ENCODE measurements at places on chromosomes 11 and 22.
A peak's percentile ranks its signal among the peaks of the same experiment; 100 is the strongest.

DNA sequence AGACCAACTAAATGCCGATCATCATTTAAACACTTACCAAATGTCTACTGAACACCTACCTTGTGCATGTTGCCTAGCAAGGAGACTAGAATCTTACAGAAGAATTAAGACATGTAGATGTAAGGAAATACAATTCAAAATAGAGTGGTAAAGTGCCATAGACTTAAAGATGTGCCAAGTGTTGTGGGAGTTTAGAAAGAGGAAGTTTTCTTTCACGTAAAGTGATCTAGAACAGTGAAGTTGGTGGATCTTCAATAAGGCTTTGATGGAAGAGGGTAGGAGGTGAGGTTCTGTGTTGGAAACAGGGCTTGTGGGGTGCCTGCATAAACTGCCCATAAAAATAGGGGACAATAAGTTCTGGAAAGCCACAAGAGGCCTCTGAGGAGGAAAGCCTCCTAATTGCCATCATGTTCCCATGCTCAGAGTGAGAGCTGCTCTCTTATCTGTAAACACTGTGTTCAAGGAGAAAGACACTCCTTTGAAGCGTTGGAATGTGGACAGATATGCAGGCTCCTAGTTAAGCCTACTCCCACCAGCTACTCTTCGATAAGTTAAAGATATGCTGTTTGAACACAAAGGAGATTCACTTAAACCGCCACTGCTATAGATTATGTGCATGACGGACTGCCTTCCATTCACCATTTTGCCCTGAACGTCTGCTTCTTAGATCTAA, 66.7 kb downstream of the HSD17B12 start:
- no peak for DNase-seq

GRCh38 chr22:47335460-47335859, 573.0 kb downstream of the TBC1D22A start:
- DNase-seq: no peak

GRCh38 chr11:35330156-35330889, 89.0 kb downstream of the SLC1A2 start:
- no peak for DNase-seq

GRCh38 chr11:72848846-72849466, 34.7 kb downstream of the ATG16L2 start:
- no peak for DNase-seq

- peak; percentile 3 for DNase-seq
Measured at GRCh38 chr11:65429068-65429681, 6.6 kb downstream of the NEAT1 start.

DNA sequence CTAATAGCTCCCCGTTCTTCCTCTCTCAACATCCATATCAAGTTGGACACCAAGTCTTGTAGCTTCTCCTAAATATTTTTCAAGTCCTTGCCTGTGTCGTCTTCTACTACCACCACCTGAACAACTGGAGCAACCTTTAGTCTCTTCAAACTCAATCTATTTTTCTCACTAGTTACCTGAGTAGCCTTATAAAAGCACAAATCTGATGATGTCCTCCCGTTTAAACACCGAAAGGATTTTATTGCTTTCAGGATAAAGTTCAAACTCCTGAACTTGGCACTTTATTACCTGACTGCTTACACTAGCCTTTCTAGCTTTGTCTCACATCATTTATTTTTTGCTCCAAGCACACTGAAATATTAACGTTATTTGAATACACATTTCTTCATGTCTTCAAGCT, 1.3 kb upstream of the PAK1 start:
- DNase-seq: no peak

GRCh38 chr11:33881651-33882503, 10.0 kb downstream of the LMO2 start:
- no peak for DNase-seq

DNA sequence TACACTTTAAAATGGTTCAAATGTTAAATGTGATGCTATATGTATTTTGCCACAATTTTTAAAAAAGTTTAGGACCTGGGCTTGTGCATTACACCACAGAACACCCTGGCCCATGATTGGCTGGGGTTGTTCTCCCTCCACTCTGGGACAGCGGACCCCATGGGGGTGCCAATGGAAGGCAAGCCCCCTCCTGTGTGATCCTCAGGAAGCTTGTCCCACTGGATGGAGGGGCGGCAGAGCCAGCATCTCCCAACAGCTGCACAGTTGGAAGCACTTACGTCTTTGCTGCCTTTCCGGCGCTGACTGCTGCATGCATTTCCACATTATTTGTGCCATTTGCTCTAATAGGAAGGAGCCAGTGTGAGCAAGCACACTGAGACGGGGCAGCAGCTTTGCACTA, 196.5 kb downstream of the SHANK2 start:
- peak; percentile 35 for DNase-seq

DNA sequence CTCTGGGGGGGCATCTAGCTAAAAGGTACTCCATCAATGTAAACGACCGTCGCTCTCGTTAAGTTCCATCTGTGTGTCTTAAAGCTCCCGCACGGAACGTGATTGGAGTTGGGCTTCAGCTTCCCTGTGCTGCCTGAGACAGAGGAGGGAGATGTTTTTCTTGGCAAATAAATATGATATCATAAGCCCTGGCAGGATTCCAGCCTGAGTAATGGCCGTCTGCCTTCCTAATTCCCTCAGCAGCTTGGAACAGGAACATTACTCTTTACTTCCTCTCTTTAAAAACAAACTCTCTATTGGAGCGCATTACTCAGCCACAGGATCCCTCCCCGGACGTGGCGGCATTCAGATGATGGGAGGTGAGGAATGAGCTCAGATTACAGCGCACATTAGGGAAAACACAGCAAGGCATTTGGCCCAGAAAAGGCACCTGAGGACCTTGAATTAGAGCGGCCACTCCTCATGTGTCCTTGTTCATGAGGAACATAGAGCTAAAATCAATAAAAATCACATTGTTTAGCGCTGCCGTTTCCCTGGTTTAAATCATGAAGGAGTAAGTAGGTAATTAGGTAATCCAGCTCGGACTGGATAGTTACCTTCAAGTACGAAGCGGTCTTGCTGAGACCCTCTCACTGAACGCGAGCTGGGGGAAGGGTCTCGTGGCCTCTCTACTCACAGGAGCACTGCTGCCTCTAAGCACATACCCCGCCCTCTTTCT, 230.4 kb downstream of the ST3GAL4 start:
- DNase-seq: no peak

DNA sequence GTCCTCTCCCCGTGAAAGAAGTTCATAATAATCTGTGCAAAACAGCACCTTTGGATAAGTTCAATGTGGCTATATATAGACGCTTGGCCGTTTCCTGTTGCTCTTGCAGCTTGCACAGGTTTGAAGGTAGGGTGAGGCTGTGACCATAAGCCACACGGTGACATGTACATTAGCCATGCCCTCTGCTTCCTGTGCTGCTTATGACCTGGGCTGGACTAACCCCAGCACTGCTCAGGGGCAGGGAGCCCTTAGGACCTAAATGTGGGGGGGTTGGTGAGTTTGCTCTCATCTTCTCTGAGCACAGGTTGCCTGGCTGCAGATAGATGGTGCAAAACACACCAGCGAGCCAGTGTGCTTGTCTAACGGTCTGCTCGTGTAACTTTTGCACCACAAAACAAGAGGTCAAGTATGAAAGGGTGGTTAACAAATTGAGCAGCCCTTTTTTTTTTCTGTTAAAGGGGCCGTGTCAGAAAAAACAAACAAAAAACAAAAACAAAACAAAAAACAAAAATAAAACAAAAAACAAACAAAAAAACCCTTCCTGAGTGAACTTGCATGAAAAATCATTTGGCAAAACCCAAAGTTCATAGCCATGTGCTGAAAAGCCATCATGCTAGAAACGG, 37.3 kb downstream of the FLI1 start:
- no peak for DNase-seq

DNA sequence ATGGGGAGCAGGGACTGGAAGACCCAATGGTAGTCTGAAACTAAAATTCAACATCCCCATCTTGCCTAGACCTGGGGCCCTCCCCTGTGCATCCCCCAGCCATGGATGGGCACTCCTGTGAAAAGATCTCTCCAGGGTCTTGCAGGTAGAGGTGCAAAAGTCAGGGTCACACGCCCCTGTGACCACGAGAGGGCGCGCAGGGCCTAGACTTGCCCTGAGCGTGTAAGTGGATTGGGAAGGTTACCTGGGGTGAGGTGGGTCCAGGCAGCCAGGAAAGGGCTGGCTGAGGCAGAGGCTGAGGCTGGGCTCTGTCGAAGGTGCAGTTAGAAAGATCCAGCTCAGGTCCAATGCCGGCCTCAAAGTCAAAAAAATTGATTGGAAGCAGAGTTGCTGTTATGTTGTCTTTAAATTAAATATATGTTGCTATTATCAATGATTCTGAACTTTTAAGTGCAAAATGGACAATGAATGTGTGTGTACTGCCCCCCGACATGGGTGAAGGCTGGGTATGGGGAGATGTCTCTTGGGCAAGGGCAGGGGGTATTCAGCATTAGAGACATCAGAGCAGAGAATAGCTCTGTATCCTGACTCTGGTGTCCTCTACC, 4.8 kb upstream of the POU2F3 start:
- DNase-seq: no peak

DNA sequence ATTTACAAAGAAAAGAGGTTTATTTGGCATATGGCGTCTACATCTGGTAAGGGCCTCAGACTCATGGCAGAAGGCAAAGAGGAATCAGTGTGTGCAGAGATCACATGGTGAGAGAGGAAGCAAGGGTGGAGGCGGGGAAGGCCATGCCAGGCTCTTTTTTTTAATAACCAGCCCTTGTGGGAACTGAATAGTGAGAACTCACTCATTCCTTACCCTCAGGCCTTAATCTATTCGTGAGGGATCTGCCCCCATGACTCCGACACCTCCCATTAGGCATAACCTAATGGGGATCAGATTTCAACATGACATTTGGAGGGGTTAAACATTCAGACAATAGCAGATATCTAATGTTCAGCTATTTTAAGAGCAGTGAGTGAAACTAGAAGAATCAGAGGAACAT, 55.7 kb downstream of the ATM start:
- no peak for DNase-seq

DNA sequence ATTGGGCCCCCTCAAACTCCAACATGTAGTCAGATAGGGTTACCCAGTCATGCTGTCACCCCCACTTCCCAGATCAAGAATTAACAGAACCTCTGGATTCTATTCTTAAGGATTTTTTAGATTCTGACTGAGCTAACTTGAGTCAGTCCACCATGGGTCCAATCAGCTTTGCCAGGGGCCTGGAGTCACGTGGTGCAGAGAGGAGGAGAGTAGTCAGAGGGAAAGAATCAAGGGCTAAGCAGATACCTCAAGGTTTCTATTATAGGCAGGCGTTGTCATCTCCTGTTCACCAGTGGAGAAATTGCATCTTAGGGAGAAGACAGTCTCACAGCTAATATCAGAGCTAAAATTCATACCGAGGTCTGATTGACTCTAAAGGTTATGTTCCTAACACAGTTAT, 28.2 kb downstream of the FZD4 start:
- no peak for DNase-seq

DNA sequence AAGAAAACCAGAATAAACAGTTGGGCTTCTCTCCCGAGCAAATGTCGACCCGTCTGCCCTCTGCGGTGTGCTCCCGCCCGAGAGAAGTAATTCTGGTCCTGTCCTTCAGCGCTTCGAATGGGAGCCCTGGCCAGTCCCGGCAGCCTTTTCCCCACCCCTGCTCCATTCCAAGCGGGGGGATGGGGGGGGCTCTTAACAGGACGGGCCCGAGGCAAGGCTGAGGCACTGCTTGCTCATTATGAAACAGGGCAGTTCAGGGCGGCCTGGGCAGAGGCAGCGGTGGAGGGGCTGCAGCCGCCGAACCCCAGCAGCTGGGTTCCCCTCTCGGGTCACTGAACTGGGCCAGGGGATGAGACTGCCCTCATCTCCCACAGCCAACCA, 9.1 kb downstream of the BACE1-AS start:
- peak; percentile 50 for DNase-seq

- no peak for DNase-seq
Measured at GRCh38 chr22:23216461-23217170, 36.3 kb downstream of the BCR start.

GRCh38 chr11:97548280-97548679, 1158.5 kb downstream of the JRKL start:
- DNase-seq: no peak

DNA sequence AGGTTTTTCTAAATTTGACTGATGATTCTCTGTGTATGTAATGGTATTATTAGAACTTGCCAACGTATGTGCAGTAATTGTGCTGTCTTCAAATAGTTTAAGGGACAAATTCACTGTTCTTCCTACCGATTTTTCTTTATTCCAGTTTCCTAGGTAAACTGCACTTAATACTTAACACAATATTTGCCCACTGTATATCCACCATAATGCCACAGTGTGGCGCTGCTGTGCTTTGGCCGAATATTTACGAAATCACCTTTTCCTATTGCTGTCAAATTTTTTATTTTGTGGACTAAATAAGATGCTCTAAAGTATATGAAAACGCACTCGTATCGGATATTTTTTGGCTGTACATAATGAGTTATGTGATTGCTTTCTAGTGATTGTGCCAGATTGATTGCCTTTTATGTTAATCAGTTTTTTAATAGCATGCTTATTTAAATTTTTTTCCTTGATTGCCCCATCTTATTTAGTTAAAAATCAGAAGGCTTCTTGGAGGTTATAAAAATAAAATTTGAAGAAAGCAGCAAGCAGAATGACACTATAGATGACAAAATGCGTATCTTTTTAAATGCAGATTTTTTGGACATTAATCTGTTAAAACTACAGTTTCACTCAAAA, 10.5 kb downstream of the AASDHPPT start:
- DNase-seq: peak; percentile 67

DNA sequence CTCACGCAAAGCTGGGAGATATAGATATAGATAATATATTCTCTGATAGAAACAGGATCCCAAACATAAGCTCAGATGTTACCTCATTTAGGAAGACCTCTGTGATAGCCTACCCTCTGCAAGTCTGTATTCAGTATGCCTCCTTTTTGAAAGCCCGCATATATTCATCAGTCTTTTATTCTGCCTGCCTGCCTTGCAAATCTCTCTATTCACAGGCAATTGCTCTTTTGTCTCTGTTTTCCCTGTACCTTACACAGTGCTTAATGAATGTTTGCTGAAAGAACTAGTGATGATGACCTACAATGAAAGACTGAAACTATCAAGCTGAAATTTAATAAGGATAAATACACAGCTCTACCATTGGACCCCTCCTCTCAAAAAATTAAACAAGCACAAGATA, 18.4 kb downstream of the DEUP1 start:
- DNase-seq: no peak

GRCh38 chr11:9285850-9286587, 20.9 kb upstream of the DENND5A start:
- DNase-seq: no peak

- DNase-seq: no peak
Measured at GRCh38 chr22:39233710-39234471, 10.9 kb downstream of the PDGFB start.

GRCh38 chr11:15145615-15146014, 30.9 kb downstream of the INSC start:
- DNase-seq: no peak

GRCh38 chr11:2097998-2098690, 41.0 kb downstream of the IGF2 start:
- no peak for DNase-seq

GRCh38 chr11:6414874-6415328, 4.0 kb downstream of the APBB1 start:
- DNase-seq: no peak

- no peak for DNase-seq
Measured at GRCh38 chr22:47175151-47176025, 412.9 kb downstream of the TBC1D22A start.

Data from posterior cingulate gyrus (tissue), 11 donors.